Activated naive CD4-positive, alpha-beta T cell treated with anti-CD3 and anti-CD28 coated beads for 36 hours (primary cell): ENCODE measurements at places on chromosomes 3 and 15.

DNA sequence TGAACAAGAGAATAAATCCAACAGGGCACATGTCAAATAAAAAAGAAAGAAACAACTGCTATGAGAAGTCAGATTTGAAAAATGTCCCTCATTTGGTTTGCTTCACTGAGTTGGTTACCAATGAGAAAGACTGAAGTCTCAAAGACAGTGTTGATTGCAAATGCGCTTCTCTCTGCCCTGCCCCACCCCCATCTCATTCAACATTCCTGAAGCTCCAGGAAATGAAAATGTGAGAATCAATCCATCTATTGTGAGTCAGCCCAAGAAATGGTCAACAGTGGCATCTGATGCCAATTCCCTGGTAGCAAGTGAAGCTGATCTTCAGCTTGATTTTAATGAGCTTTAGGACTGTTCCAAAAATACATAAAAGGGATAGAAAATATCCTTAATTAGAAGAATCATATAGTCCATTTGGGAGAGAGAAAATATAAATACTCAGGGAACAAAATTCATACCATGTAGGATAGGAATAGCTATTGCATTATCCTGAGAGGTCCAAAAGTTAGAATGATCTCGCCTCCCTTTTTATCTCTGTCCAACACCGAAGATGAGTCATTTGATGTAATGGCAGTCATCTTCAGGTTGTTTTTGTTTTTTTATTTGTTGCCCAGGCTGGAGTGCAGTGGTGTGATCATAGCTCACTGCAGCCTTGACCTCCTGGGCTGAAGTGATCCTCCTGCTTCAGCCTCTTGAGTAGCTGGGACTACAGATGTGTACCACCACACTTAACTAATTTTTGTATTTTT is 200.3 kb upstream of the UMPS start:
- no peak overlapping the region for H3K4me3 ChIP-seq
- no peak for DNase-seq
- no peak overlapping the region for H3K27ac ChIP-seq
- H3K4me1 ChIP-seq, result no peaks in the 10 kb centered on the region
- peaks cover 35% of the 10 kb centered on the region for H3K27me3 ChIP-seq

GRCh38 chr15:85691350-85692240 is 103.1 kb downstream of the KLHL25 start:
- H3K36me3 ChIP-seq, result peaks cover 25% of the 10 kb centered on the region
- H3K27ac ChIP-seq, result peak overlapping the region; percentile 99
- no peaks in the 10 kb centered on the region for H3K27me3 ChIP-seq
- peak; percentile 56 for DNase-seq
- H3K4me1 ChIP-seq, result peaks cover 85% of the 10 kb centered on the region

- no peak overlapping the region for H3K27ac ChIP-seq
- no peak overlapping the region for H3K4me3 ChIP-seq
- H3K36me3 ChIP-seq, result no peaks in the 10 kb centered on the region
- peaks cover 24% of the 10 kb centered on the region for H3K4me1 ChIP-seq
Observed at GRCh38 chr15:63045465-63045840, 2.9 kb downstream of the TPM1 start.

DNA sequence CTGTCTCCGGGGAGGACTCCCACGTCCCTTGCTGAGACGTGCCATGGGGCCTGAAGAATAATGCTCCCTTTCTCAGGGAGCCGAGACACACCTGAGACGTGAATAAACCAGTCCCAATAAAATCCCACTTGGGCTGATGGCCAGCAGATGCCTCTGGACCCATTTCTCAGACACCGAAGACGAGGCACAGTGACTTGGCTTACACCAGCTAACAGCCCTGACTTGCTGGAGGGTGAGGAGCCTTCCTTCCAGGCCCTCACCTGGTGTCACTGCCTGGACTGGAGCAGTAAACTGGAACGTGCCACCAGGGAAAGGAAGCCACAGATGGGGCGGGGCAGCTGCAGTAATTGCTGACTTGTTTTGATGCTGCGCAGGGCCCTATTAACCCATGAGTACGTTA is 189.7 kb downstream of the PDZRN3 start:
- DNase-seq, result no peak
- H3K27me3 ChIP-seq, result peaks cover 11% of the 10 kb centered on the region
- no peak overlapping the region for H3K27ac ChIP-seq

GRCh38 chr3:44100298-44100695 is 141.4 kb upstream of the TOPAZ1 start:
- no peak overlapping the region for H3K4me3 ChIP-seq
- H3K27me3 ChIP-seq, result peaks cover 16% of the 10 kb centered on the region
- H3K4me1 ChIP-seq, result peaks cover 8% of the 10 kb centered on the region
- DNase-seq, result no peak
- H3K27ac ChIP-seq, result no peak overlapping the region

DNA sequence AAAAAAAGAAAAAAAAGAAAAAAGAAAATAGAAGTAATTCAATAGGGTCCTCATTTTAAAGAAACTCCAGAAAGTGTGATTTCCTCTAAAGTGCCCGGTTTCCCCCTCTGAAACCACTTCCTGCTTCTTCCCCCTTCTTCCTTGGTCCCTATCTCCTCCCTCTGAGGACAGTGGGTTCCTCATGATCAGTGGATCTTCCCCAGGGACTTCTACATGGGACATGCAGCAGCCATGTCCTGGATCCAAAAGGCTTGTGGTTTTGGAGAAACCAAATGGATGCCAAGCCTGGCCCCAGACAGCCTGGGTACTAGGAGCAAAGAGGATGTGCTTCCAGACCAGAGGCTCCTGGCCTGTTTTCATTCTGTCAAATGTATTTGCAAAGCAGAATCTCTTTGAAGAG is 26.6 kb upstream of the SMAD6 start:
- no peak overlapping the region for H3K4me3 ChIP-seq
- DNase-seq, result no peak
- H3K27me3 ChIP-seq, result no peaks in the 10 kb centered on the region
- H3K4me1 ChIP-seq, result peaks cover 17% of the 10 kb centered on the region

GRCh38 chr3:117572786-117573185 is 863.2 kb downstream of the TUSC7 start:
- no peak overlapping the region for H3K27ac ChIP-seq
- H3K36me3 ChIP-seq, result no peaks in the 10 kb centered on the region

DNA sequence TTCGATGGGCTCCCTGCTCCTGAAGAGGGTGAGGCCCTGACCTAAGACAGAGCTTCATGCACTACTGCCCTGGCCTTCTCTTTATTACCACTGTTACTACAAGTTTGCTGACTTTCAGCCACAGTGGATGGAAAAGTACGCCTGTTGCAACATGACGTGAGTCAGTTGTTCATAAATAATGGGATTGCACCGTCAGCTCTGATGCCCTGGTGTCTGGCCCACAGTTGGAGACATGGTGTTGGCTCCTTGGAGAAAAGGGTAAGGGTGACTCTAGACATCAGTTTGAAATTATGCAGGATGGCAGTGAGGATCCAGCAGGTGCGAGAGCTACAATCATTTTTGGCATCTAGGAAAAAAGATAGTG is 5.5 kb downstream of the PAQR5 start:
- no peak overlapping the region for H3K27ac ChIP-seq
- peaks cover 41% of the 10 kb centered on the region for H3K27me3 ChIP-seq
- no peak overlapping the region for H3K4me3 ChIP-seq
- no peak for DNase-seq

DNA sequence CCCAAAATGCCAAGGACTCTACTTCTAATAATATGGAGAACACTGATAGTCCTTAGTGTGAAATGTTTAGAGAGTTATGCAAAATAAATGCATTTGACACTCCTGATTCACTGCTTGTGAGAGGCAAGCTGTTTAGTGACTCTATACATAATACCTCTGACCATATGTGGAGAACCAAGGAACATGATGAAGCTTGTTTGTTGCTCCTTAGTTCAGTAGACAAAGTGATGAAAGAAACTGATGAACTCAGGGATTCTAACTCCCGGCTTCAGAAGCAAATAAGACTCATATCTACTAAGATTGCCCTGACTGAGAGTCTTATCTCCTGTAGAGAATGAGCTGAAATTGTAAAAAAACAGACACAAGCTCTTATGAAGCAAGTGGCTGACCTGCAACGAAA is 41.3 kb downstream of the PEX5L start:
- H3K4me1 ChIP-seq, result no peaks in the 10 kb centered on the region
- H3K36me3 ChIP-seq, result no peaks in the 10 kb centered on the region
- no peak overlapping the region for H3K4me3 ChIP-seq
- no peak overlapping the region for H3K27ac ChIP-seq
- no peaks in the 10 kb centered on the region for H3K27me3 ChIP-seq

GRCh38 chr3:57518276-57518915 is 25.7 kb downstream of the DNAH12 start:
- no peak overlapping the region for H3K27ac ChIP-seq
- H3K4me3 ChIP-seq, result no peak overlapping the region
- H3K4me1 ChIP-seq, result no peaks in the 10 kb centered on the region
- no peaks in the 10 kb centered on the region for H3K27me3 ChIP-seq

GRCh38 chr15:98856532-98856907 is 151.1 kb downstream of the PGPEP1L start:
- no peaks in the 10 kb centered on the region for H3K36me3 ChIP-seq
- no peaks in the 10 kb centered on the region for H3K27me3 ChIP-seq
- peaks cover 74% of the 10 kb centered on the region for H3K4me1 ChIP-seq

DNA sequence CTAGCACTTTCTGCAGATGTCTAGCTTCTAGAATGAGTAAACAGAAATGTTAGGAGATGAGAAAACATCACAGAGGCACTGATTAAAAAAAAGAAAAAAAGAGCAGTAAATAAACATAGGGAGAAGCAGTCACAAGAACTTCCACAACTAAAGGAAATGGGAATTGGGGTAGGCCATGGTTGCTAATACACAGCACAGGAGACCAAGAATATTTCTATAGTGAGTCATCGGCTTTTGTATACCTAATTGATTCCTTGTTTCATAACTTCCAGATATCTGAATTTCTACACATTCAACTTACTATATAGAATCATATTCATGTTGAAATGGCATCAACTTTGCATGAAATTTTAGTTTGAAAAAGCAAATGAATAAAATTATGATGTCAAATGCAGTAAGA is 47.3 kb upstream of the TCF12 start:
- no peaks in the 10 kb centered on the region for H3K36me3 ChIP-seq
- no peak overlapping the region for H3K4me3 ChIP-seq
- no peaks in the 10 kb centered on the region for H3K4me1 ChIP-seq
- DNase-seq, result no peak
- no peaks in the 10 kb centered on the region for H3K27me3 ChIP-seq
- no peak overlapping the region for H3K27ac ChIP-seq

DNA sequence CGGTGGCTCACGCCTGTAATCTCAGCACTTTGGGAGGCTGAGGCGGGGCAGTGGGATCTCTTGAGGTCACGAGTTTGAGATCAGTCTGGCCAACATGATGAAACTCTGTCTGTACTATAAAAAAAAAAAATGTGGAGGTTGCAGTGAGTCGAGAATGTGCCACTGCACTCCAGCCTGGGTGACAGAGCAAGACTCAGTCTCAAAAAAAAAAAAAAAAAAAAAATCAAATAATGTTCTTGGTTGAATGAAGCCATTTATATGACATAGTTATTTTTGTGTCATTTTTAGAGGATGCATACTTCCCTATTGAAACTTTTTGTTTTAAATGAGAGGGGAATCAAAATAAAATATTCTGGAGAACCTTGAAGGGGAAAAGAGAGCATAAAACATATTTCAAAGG is 3.1 kb downstream of the HMCES start:
- peaks cover 28% of the 10 kb centered on the region for H3K36me3 ChIP-seq
- no peak for DNase-seq
- no peak overlapping the region for H3K4me3 ChIP-seq
- peaks cover 56% of the 10 kb centered on the region for H3K4me1 ChIP-seq

DNA sequence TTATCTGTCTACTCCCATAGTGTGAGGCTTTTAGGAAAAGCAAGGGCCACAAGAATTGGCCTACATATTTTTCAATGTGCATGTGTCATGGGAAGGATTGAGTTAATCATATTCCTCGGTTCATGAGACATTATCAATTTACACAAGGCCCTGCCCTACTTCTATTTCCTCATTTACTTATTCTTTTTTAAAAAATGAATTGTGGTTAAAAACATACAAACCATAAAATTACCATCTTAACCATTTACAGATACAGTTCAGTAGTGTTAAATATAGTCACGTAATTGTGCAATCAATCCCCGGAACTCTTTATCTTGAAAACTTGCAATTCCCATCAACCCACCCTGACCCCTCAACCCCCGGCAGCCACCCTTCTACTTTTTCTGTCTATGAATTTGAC is 284.0 kb upstream of the GADL1 start:
- no peaks in the 10 kb centered on the region for H3K27me3 ChIP-seq
- no peak for DNase-seq
- no peak overlapping the region for H3K4me3 ChIP-seq

DNA sequence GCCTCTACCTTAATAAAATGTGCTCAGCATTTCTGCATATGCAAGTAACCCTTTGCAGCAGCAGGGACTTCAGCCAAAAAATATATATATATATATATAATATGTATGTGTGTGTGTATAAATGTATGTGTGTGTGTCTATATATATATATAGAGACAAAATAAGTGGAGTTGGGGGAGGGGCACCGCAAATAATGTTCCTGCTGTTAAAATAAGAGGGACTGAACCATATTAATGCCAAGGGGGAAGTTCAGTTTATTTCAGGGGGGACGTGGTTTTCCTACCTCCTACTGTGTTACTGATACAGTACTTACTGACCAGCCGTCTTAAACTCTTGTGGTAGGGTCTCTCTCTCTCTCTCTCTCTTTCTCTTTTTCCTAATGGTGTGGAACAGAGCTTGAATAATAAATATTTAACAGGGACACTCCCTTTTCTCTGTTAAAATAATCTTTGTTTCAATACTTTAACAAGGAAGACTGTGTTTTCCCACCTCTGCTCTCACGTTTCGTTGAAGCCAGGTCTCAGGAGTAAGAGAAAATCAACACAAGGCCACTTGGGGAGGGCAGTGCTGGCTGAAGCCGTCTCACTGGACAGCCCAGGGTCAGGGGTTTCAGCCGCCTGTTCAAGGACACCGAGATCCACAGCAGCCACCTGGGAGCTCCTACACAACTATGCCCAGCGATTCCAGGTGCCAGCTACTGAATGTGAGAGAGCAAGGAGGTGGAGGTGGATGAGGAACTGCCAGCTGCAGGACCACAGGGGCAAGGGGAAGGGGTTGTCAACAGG is 42.8 kb upstream of the ADAMTSL3 start:
- H3K36me3 ChIP-seq, result no peaks in the 10 kb centered on the region
- no peaks in the 10 kb centered on the region for H3K4me1 ChIP-seq
- no peak overlapping the region for H3K4me3 ChIP-seq

DNA sequence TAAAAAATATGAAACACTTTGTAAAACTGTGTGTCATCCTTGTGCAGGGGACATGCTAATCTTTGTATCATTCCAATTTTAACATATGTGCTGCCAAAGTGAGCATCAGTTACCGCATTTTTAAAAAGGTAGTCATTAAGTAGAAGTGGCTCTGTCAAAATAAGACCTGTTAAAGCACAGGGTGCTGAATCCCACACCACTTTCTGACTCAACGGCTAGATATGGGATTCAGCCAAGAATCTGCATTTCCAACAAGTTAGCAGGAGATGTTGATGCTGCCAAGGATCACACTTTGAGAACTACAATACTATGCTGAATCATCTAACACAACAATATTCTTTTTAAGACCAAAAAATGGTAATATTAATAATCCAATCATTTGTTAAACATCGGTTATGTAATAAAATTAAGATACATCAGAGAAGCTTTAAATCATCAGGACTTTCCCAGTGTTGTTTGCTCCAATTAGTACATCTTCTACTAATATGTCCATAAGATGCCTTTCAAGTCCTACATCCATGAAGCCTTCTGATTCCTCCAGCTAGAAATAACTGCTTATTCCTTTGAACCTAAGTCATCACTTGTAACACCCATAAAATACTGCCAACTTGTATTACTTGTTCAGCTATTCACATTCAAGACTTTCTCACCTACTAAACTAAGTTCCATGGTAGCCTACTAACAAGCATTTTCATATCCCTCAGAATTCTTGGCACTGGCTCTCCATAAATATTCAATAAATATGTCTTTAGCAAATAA is 71.1 kb downstream of the TBL1XR1 start:
- no peak overlapping the region for H3K27ac ChIP-seq
- DNase-seq, result no peak
- H3K4me3 ChIP-seq, result no peak overlapping the region
- H3K36me3 ChIP-seq, result peaks cover 20% of the 10 kb centered on the region
- H3K27me3 ChIP-seq, result no peaks in the 10 kb centered on the region
- peaks cover 76% of the 10 kb centered on the region for H3K4me1 ChIP-seq
